ENCODE measurements at places on chromosomes 2 and 18. TPM values are rescaled to one million over a fixed set of nuclear protein-coding genes. Genes with fewer than 3 reads are reported as not detected.

The EVX2 gene
- not detected for total RNA-seq

The SPHKAP gene
- total RNA-seq, result not detected

The NEU2 gene
- total RNA-seq, result not detected

The GTF2A1L gene
- 0.45 TPM for total RNA-seq

The MARS2 gene
- total RNA-seq, result 3.1 TPM

The AOX1 gene
- total RNA-seq, result 36.7 TPM

The SMYD1 gene
- not detected for total RNA-seq

The FEZ2 gene
- 48.4 TPM for total RNA-seq

The HOXD10 gene
- total RNA-seq, result not detected

The TRABD2A gene
- 6.8 TPM for total RNA-seq

The DNAH6 gene
- under 0.01 TPM for total RNA-seq

The PEX13 gene
- total RNA-seq, result 17.0 TPM

The TMEM200C gene
- total RNA-seq, result 1.5 TPM

The RAD51AP2 gene
- total RNA-seq, result not detected

The PRSS56 gene
- not detected for total RNA-seq

The CRYGD gene
- total RNA-seq, result not detected

The PAX8 gene
- total RNA-seq, result 0.17 TPM

Measured in bronchus fibroblast of lung (primary cell).